GOT3 (cell line): ENCODE measurements at places on chromosomes 7 and 10.

- DNase-seq = no peak
These were observed 30.1 kb upstream of the NEUROD6 start for GRCh38 chr7:31370609-31371008.

GRCh38 chr10:110873951-110874350 is 2.2 kb downstream of the PDCD4 start:
- no peak for DNase-seq

- no peak for DNase-seq
These were observed 104.4 kb upstream of the C1GALT1 start for GRCh38 chr7:7077945-7078344.

DNA sequence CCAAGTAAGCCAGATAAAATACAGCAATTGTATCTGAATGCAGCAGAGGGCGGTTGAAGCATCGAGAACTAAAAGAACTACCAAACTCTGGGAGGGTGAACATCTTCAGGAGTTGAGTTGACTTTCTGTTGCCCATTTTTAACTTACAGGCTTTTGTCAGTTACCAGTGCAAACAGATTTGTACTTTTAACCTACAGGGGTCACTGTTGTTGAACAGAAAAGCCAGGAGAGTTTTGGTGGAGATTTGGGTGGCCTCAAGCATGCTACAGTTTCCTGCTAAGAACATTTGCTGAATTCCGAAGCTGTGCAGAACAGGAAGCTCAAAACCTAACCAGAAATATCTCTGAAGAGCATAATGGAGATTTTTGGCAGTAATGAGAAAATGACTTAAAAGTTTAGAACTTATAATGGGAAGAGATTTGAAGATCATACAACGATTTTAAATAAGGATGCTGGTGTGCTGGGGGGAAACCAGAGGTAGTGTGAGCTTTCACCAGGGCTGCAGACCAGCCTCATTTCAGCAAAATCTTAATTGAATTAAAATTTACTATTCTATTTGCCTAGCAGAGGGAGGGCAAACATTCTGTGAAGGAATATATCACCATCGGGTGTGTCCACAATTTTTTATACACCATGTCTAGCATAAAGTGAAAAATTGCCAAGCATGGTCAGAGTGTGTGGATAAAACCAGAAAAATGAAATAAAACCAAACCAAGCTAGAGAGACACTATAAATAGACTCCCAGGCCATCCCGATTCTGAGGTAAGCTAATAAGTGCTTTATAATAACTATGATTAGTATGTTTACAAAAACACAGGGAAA is 208.6 kb upstream of the CCDC6 start:
- no peak for DNase-seq

GRCh38 chr10:102068216-102068615 is 3.1 kb downstream of the HPS6 start:
- DNase-seq = no peak

GRCh38 chr7:136588216-136588615 is 280.2 kb upstream of the CHRM2 start:
- no peak for DNase-seq

- DNase-seq = no peak
These were observed 86.2 kb downstream of the HIBADH start for GRCh38 chr7:27576360-27576944.

- DNase-seq = no peak
These were observed 72.3 kb downstream of the AMPH start for GRCh38 chr7:38558761-38559345.

DNA sequence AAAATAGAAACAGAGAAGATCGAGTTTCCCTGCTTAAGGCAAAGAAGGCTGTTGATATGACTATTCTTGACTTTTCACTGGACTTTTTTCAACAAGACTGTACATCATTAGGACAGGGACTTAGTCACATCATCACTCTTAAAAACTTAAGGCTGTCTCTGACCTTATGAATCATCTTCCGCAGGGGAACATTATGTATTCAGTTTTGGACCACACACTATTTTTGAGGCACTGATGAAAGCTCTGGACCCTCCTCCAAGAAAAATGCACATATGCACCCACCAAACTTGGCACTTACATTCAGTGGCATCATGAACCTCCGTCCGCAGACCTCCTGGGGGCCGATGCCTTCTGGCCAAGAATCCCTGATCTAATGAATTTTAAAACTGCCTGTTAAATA is 96.4 kb downstream of the CALD1 start:
- DNase-seq = no peak

GRCh38 chr7:3517344-3517743 is 216.3 kb downstream of the SDK1 start:
- DNase-seq = no peak

- DNase-seq = no peak
These were observed 22.6 kb downstream of the APBB1IP start for GRCh38 chr10:26460736-26461135.

GRCh38 chr10:87626422-87626892 is 33.2 kb upstream of the PAPSS2 start:
- no peak for DNase-seq

DNA sequence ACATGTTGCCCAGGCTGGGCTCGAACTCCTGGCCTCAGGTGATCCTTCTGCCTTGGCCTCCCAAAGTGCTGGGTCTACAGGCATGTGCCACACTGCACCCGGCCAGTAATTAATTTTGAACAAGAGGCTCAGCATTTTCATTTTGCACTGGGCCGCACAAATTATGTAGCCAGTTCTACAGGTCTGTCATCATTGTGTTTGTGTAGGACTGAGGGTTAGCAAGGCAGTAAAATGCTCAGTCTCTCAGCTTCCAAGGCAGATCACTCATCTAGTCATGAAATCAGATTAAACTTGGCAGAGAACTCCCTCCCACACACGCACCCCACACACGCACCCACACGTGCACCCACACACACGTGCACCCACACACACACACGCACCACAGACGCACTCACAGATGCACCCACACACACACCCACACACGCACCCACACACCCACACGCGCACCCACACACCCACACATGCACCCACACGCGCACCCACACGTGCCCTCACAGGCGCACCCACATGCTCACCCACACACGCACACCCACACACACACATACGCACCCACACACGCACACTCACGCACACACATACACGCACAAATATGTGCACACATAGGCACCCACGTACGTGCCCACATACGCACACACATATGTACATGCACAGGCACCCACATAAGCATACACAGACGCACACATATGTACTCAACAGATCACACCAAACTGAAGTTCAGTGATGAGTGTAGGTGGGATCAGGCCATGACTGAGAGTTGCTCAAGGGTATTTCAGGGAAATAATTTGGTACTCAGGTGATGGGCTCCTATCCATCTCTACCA is 27.8 kb upstream of the PROSER2 start:
- DNase-seq = no peak

GRCh38 chr10:6885284-6885683 is 305.2 kb upstream of the PRKCQ start:
- DNase-seq = no peak
